ENCODE measurements at places on chromosomes 3 and 15.

GRCh38 chr3:71754610-71755253 lies 1.1 kb downstream of the GPR27 start:
- DNase-seq: no peak

DNA sequence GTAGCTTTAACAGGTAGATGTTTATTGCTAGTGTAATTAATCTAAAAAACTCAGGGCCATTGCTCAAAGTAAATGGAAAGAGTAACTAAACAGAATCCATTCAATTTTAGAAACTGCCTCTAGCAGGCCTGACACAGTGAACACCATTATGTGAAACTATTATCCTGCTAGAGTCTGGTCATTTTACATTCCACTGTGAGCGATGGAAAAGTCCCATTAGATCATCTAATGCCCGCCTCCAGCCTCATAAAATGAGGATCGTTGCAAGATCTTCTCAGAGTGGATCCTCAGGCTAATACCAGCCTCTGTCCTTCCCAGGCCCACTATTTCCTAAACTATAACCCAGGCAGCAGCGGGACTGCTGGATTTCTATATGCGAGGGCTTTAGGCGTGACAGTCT lies 107.7 kb downstream of the WDR76 start:
- DNase-seq: no peak

DNA sequence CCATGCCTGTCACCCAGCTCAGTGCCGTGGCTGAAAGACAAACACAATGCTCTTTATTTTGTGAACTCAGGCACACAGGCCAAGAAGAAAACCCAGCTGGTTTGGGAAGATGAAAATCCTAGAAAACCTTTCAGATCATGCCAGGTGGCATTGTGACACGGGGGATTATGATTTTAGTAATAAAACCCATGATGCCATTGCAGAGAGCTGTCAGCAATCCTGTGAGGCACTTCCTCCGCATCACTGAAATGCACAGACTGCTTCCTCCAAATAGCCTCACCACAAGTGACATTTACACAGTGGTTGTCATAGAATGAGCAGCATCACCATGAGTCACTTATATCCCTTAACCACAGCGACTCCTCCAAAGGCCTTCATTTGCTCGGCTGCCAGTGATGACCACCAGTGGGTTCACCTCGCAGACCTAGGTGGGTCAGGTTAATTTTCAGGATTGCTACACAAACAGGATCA lies 22.7 kb downstream of the ABHD6 start:
- no peak for DNase-seq

DNA sequence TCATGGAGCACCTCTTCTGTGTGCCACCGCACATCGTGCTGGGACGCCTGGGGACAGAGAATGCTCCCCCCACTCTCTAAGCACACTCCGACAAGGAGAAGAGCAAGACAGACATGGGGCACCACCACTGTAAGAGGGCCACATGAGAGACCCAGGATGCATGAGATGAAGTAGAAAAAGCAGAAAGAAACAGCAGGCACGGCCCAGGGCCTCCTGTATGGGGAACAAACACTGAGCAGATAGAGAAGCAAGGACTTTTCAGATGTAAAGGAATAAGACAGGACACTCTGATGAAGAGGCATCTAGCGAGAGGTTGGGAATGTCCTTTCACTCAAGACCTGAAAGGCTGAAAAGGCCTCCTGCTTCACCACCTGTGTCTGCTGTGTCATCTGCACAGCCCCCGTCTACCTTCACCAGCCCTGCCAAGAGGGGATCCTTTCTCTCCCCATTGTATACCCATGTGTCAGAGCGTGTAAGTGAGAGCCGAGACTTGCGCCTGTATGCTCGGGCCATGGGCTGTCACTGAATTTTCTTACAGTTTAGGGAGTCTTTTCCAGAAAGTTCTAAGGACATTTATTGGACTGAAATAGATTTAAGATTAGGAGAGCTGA lies 125.6 kb downstream of the LRRK1 start:
- DNase-seq: no peak

DNA sequence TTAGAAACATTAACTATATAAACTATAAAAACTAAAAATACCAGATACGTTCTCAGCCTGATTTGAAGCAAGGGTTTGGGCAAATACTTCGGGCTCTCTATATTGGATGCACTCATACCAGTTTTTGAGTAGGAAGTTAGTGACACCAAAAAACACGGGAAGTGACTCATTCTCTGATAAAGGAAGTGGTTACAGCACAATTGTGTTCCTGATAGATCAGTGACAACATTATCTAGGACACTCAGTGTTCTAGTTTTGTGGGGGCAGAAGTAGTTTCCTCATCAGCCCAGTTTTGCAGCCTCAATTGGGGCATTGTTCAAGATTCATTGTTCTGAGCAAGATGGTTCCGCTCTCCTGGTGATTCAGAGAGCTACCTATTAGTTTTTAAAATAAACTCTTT lies 469.6 kb upstream of the DPPA4 start:
- no peak for DNase-seq

- peak; percentile 32 for DNase-seq
Observed at GRCh38 chr15:91942720-91943394, 89.3 kb downstream of the SLCO3A1 start.

- no peak for DNase-seq
Observed at GRCh38 chr3:126536126-126536525, 12.2 kb downstream of the CHST13 start.

GRCh38 chr15:101056366-101057334 lies 137.5 kb downstream of the LRRK1 start:
- DNase-seq: peak; percentile 34

DNA sequence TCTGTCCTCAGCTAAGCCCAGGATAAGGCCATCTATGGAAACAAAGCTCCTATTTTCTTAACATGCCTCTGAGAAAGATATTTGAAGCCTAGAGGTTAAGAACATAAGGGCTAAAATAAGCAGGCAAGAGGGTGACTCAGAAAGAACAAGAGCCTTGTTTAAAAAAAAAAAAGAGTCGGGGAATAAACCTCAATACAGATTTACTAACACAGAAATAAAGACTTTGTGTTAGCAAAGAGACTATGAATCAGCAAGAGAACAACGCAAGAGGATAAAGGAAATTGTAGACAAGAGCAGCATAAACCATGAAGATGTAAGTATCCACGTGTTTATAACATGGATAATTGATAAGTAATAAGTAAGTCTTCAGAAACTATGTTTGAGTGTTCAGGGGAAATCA lies 36.0 kb downstream of the RAB27A start:
- DNase-seq: no peak

GRCh38 chr3:134146666-134147065 lies 104.0 kb downstream of the RYK start:
- no peak for DNase-seq

DNA sequence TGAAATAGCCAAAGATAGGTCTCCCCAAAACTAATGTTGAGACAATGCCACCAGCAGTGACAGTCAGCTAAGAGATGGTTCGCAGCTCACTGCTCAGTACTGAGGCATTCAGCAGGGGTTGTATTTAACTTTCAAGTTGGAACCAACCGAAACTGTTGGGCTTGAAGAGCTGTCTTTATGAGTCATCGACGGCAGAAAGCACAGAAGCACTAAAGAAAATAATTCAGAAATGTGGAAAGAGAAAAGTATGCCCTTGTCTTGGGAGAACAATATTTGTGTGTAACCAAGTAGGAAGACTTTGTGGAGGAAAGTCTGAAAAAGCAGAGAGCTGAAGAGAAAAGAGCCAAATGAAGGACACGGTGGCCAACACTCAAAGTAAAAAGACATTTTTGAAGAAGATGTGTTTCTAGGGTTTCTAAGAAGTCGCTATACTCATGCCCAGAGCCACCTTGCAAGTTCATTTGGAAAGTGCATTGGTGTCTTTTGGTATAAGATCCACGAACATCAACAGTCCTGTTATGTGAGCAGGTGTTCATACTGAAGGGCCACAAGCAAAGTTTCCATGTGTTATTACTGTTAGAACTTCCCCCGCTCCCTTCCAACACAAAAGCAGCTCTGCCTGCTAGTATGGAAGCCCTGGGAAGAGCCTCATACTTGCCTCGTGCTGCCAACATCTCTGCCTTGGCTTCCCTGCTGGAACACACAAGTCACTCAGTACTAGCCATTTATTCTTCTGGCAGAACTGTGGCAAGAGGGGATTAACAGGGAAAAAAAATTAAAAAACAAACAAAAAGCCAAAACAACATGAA lies 4.1 kb upstream of the RARB start:
- DNase-seq: no peak

- DNase-seq: no peak
Observed at GRCh38 chr3:106337116-106337515, 468.3 kb upstream of the CBLB start.

- peak; percentile 47 for DNase-seq
Observed at GRCh38 chr3:135503760-135504686, 461.5 kb upstream of the PPP2R3A start.

DNA sequence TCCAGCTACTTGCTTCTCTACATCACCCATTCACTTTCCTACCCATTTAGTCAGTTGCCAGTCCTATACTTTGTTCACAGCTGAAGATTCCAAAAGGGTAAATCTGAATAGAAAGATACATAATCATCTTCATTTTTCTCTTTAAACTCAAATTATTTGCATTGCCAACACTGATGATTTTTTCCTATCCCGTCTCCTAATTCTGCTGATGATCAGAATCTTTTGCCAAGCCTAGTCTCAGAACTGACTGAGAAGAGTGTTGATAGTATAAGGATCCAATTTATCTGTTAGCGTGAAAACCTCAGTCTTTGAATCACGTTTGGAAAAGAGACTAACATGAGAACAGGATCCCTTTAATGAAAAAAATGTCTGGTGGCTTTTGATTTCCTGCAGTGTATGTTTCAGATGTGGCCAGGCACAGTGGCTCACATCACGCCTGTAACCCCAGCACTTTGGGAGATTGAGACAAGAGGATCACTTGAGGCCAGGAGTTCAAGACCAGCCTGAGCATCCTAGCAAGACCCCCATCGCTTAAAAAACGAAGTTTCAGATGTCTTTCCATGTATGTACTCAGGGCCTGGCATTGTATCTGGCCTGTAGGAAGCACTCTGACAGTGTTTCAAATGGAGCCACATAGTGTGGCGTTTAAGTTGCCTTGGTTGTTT lies 169.4 kb downstream of the KLHL25 start:
- DNase-seq: no peak

- no peak for DNase-seq
Observed at GRCh38 chr15:31831596-31831995, 198.7 kb upstream of the CHRNA7 start.

GRCh38 chr3:188360364-188360881 lies 206.5 kb downstream of the LPP start:
- DNase-seq: no peak

GRCh38 chr3:175512700-175513099 lies 653.6 kb downstream of the NAALADL2 start:
- DNase-seq: no peak

DNA sequence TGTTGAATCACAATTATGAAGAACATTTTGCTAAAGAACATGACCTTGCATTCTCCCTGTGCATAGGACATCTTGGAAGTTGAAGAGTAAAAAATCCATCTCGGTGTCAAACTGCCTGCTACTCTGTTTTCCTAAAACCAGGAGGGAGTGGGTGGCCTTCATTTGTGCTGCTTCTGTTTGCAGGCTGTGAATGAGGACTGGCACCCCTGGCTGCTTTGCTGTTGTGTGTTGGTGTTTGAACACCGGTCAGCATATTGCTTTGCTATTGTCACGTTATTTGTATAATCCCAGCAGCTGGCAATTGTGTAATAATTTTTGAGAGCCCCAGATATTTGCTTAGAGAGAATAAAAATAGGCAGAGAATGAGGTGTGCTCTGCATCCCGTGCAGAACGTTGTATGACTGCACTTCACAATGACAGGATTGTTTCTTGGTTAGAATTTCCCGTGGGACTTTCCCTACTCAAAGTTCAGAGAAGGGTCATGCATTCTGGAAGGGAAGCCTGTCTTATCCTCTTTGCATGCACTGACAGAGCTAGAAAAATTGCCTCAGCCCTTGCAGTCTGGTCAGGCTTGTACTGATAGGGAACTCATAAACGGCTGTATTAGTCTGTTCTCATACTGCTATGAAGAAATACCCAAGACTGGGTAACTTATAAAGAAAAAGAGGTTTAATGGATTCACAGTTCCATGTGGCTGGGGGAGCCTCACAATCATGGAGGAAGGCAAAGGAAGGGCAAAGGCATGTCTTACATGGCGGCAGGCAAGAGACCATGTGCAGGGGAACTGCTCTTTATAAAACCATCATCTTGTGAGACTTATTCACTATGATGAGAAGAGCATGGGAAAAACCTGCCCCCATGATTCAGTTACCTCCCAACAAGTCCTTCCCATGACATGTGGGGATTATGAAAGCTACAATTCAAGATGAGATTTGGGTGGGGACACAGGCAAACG lies 16.3 kb downstream of the SV2B start:
- peak; percentile 43 for DNase-seq

DNA sequence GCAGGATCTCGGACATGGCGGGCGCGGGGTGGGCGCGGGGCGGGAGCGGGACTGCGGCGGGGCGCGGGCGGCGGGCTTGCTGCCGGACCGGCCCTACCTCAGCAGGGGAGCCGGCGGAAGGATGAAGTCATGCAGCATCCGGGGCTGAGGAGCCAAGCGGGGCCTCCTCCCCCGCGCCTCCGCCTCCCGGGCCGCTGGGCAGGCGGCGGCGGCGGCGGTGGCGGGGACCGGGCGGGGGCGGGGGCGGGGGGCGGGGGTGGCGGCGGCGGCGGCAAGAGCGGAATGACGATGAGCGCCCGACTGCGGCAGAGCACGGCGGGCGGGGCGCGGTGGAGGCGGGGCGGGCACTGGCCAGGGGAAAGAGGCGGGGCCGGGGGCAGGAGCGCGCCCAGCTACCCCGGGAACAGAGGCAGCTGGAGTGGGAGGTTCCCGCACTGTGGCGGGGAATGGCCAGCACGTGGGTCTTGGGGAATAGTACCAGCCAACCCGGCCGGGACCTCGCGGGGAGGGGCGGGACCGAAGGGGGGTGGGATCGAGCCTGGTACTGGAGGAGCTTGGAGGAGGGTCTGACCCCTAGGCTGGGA lies at the start of gene CAMK2N2:
Gene CAMK2N2 (minus strand): TSS at position 284 of the 584 bp plus-strand sequence. CDS start 268 bp downstream, at position 16.
- DNase-seq: peak; percentile 97

- DNase-seq: no peak
Observed at GRCh38 chr3:185880600-185880999, 55.8 kb upstream of the IGF2BP2 start.

GRCh38 chr15:74040109-74040850 lies 42.1 kb downstream of the GOLGA6A start:
- DNase-seq: no peak

- no peak for DNase-seq
Observed at GRCh38 chr3:40768046-40768445, 243.3 kb downstream of the ZNF621 start.

- no peak for DNase-seq
Observed at GRCh38 chr3:9501226-9501625, 52.4 kb downstream of the LHFPL4 start.

- no peak for DNase-seq
Observed at GRCh38 chr3:64351713-64352638, 126.7 kb upstream of the PRICKLE2 start.
